ENCODE measurements at places on chromosomes 7 and 10. TPM values are rescaled to one million over a fixed set of nuclear protein-coding genes. Genes with fewer than 3 reads are reported as not detected.

The POM121 gene
- total RNA-seq: 70.2 TPM

The NKX2-3 gene
- total RNA-seq: not detected

The NYAP1 gene
- total RNA-seq: 0.49 TPM

The UBTD1 gene
- total RNA-seq: 2.1 TPM

The OR2A5 gene
- total RNA-seq: not detected

The LRRC61 gene
- total RNA-seq: 27.5 TPM

The CDNF gene
- total RNA-seq: 0.62 TPM

The RBP3 gene
- not detected for total RNA-seq

The TMEM176A gene
- total RNA-seq: not detected

The CFAP43 gene
- not detected for total RNA-seq

The TRIM50 gene
- total RNA-seq: not detected

The ADCK2 gene
- total RNA-seq: 28.1 TPM

The CUZD1 gene
- 3.1 TPM for total RNA-seq

The PTPN20 gene
- 0.28 TPM for total RNA-seq

The EGR2 gene
- 201 TPM for total RNA-seq

The SPDYE2 gene
- not detected for total RNA-seq

The DCLRE1C gene
- 21.0 TPM for total RNA-seq

The TMEM60 gene
- 10.3 TPM for total RNA-seq

The PRKG1 gene
- total RNA-seq: not detected

The PKD2L1 gene
- 0.17 TPM for total RNA-seq

The MUC12 gene
- total RNA-seq: 1.5 TPM

The ABCC2 gene
- total RNA-seq: 1.3 TPM

The RBP4 gene
- total RNA-seq: not detected

The PLPP4 gene
- total RNA-seq: not detected

The HMX3 gene
- not detected for total RNA-seq
